ENCODE measurements at places on chromosomes 7 and 10.

- DNase-seq, result no peak
These were observed 167.6 kb downstream of the CXCL12 start for GRCh38 chr10:44217274-44217820.

DNA sequence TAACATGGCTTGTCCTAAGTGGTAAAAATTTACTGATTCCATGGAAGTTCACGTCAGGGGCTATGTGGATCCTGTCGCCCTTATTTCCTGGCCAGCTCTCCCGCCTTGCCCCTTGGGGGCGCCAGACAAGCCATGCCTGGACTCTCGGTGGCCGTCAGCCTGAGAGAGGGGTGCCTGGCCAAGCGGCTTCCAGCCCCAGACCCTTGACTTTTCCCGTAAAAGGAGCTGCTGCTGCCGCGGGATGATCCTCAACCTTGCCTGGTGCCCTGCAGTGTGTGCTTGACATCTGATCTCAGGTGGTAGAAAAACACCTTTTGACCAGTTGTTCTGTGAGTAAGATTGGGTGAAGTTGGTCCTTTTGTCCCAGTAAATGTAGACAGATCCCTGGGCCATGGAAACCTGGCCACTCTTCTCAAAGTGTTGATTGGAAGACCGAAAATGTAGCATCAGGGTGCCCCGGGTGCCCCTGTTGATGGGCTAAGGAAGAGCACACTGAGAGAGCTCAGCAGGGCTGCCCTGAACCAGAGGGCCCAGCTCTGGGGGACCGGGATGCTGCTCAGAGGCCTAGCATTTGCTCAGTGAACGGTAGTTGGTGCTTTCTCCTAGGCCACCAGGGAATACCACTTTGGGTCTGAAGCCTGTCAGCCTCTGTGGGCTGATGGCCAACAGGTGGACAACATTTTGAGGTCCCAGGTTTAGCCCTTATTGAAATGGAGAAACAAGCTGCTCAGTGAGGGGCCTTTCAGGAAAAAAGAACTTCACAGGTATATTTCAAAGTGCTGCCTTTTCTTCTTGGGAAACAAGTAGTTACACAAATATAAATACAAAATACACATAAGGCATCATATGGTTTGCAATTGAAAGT lies 162.5 kb downstream of the LRMDA start:
- no peak for DNase-seq

DNA sequence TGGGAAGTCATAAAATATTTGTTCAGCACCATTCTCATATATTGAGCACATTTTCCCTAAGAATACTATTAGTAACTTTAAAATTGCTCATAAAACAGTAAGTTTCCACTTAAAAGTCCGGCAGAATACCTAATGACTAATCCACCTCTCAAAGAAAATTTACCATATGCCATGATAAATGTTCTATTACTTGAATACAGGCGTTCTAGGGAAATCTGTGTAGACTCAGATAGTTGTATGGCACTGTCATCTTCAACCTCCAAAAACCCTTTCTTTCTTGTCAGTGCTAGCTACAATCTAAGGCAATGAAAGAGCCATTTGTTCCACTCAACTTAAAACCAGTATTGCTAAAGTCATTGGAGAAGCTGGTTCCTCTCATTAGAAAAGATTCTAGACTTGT lies 7.3 kb downstream of the GPR37 start:
- no peak for DNase-seq

- DNase-seq, result no peak
These were observed 182.8 kb upstream of the PHYHIPL start for GRCh38 chr10:58993480-58994221.
